Lower lobe of right lung (tissue), 2 donors: ENCODE measurements at places on chromosomes 1 and 21. TPM values are rescaled to one million over a fixed set of nuclear protein-coding genes. Genes with fewer than 3 reads are reported as not detected.

The LAMC1 gene
- 96.9 TPM for total RNA-seq

The NUF2 gene
- total RNA-seq = 0.92 TPM

The IL12RB2 gene
- 1.3 TPM for total RNA-seq

DNA sequence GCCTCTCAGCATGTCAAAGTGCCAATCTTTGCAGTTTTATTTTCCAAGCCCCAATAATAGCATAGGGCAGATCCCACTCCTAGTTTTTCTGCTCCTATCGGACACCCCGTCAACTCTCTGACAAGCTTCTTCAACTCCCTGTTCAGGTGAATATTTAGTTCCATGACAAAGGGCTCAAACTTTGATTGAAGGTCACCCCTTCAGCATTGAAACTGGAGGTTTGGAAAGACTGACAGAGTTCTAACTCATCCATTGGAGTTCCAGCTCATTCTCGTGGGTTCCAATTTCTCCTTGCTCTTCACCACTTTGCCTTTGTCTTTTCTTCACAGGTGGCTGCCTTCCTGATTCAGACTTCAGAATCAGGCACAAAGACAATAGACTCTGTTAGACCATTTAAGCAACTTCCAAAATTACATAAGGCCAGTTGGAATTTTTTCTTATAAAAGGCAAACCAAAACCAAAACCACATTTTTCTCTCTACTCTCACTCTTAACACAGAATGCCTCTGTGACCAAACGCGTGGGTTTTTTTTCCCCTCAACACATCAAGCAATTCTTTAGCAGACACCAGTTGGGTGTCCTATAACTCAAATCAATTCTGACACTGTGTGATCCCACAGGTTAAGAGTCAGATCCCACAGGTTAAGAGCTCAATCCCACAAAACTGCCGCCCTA is 169.3 kb upstream of the USP25 start:
- DNase-seq = no peak

- no peak for DNase-seq
Measured at GRCh38 chr1:162367073-162367472, 9.6 kb downstream of the SPATA46 start.

DNA sequence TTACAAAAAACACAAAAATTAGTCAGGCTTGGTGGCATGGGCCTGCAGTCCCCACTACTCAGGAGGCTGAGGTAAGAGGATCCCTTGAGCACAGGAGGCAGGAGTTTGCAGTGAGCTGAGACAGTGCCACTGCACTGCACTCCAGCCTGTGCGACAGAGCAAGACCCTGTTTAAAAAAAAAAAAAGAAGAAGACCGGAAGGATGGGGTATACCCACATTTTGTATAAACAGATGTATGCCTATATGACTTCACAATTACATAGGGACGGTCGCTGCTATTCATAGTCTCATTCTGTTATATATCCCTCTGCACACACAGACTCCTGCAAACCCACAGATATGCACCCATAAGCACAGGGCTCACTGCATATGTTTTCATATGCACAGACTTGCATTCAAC is 12.7 kb downstream of the LCK start:
- no peak for DNase-seq

GRCh38 chr1:192561301-192561700 is 14.3 kb upstream of the RGS1 start:
- DNase-seq = no peak

DNA sequence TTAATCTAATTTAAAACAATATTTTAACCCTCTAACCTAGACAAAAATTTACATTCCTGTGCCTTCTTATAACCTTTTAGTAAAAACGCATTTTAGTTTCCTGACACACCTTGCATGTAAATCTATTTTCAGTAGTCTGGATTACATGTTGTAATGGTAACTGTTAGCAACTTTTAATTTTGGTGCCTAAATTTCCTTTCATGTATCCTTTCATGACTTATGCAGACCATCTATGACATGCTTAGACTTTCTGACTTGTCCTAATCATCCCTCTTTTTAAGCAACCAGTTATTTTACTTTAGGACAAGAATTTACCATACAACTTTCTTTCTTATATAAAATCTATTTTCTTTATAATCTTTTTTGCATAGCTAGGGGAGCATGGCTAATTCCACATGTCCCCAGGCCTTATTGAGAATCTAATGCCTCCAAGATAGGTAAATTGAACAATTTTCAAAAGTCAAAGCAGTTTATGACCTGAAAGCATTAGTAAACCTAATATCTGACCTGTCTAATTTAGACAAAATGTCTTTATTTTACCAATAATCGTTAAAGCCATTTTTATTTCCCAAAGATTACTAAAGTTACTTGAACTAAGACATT is 57.5 kb upstream of the IL12RB2 start:
- no peak for DNase-seq
